ENCODE measurements at places on chromosomes 6 and 20.
A peak's percentile ranks its signal among the peaks of the same experiment; 100 is the strongest.

DNA sequence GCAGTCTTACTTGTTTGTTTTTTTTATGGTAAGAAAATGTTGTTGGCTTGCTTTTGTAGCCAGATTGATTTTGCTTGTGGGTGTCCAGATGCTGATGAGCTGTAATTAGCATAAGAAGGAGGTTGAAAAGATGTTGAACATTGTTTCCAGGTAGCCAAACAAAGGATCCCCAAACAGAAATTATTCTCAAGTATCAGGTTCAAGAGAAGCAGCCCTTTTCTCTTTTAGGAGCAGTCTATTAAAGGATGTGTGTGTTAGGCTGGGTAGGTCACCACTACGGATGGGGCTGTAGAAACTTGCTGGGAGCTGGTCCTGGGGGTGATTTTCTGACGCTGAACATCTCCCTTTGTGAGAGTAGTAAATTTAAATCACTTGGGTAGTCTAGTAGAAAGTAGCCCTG lies 86.9 kb upstream of the VSTM2L start:
- no peak overlapping the region for H3K27ac ChIP-seq
- H3K27me3 ChIP-seq, result no peaks in the 10 kb centered on the region
- no peak overlapping the region for H3K4me3 ChIP-seq
- H3K4me1 ChIP-seq, result peaks cover 24% of the 10 kb centered on the region
- DNase-seq, result no peak

GRCh38 chr20:47066484-47067270 lies 172.0 kb downstream of the EYA2 start:
- H3K4me3 ChIP-seq, result no peak overlapping the region
- no peaks in the 10 kb centered on the region for H3K4me1 ChIP-seq
- peaks cover 4% of the 10 kb centered on the region for H3K36me3 ChIP-seq
- peaks cover 8% of the 10 kb centered on the region for H3K27me3 ChIP-seq
- no peak overlapping the region for H3K27ac ChIP-seq
- no peak for DNase-seq

- no peak overlapping the region for H3K4me3 ChIP-seq
- peak overlapping the region; percentile 59 for H3K27ac ChIP-seq
- H3K4me1 ChIP-seq, result peaks cover 2% of the 10 kb centered on the region
Observed at GRCh38 chr6:101400326-101401135, 7.0 kb downstream of the GRIK2 start.

DNA sequence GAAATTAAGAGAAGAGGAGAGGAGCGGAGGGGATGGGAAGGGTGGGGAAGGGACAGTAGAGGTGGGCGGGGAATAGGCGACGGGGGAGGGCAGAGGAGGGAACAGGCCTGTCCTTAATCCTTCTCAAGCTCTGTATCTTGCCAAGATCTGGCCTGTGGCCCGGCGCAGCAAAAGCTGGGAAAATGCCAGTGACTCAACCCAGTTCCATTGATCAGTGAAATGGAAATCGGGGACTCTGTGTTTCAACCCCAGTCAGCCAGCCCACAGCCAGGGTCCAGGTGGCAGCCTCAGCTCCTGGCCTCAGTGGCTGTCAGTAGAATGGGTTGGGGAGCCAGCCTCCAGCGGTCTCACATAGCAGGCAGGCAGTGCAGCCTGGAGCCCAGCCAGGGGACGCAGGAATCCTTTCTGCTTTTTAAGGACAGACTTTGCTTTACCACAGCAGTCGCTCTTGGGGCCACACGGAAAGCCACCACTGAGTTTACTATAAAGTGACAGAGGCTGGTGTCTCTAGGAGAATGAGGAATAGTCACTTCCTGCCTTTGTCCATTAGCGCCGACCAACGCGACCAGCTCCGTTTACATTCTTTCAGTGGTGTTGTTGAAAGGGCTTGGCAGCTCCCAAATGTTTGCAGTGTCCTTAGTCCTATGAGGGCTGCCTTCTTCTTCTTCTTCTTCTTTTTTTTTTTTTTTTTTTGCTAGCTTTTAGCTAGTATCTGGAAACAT lies 128.0 kb downstream of the RIN2 start:
- H3K36me3 ChIP-seq, result no peaks in the 10 kb centered on the region
- peaks cover 51% of the 10 kb centered on the region for H3K27me3 ChIP-seq
- H3K4me3 ChIP-seq, result no peak overlapping the region

GRCh38 chr6:139597087-139597763 lies 222.8 kb upstream of the CITED2 start:
- H3K36me3 ChIP-seq, result no peaks in the 10 kb centered on the region
- no peak for DNase-seq
- H3K4me3 ChIP-seq, result no peak overlapping the region
- peak overlapping the region; percentile 68 for H3K27ac ChIP-seq
- H3K27me3 ChIP-seq, result peaks cover 9% of the 10 kb centered on the region

DNA sequence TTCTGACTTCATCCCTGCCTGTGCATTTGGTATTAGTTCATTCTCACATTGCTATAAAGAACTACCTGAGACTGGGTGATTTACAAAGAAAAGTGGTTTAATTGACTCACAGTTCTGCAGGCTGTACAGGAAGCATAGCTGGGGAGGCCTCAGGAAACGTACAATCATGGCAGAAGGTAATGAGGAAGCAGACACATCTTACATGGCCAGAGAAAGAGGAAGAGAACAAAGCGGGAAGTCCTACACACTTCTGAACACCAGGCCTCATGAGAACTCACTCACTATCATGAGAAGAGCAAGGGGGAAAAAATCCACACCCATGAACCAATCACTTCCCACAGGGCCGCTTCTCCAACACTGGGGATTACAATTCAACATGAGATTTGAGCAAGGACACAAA lies 303.9 kb downstream of the CBLN4 start:
- DNase-seq, result no peak
- no peaks in the 10 kb centered on the region for H3K4me1 ChIP-seq
- H3K4me3 ChIP-seq, result no peak overlapping the region
- H3K27ac ChIP-seq, result no peak overlapping the region

- H3K27ac ChIP-seq, result no peak overlapping the region
- H3K4me3 ChIP-seq, result no peak overlapping the region
Observed at GRCh38 chr6:71733970-71734899, 152.1 kb upstream of the RIMS1 start.

GRCh38 chr6:44186635-44187025 lies 28.0 kb downstream of the CAPN11 start:
- no peak overlapping the region for H3K27ac ChIP-seq
- H3K4me1 ChIP-seq, result no peaks in the 10 kb centered on the region
- H3K27me3 ChIP-seq, result peaks cover 14% of the 10 kb centered on the region
- H3K36me3 ChIP-seq, result no peaks in the 10 kb centered on the region
- DNase-seq, result no peak

DNA sequence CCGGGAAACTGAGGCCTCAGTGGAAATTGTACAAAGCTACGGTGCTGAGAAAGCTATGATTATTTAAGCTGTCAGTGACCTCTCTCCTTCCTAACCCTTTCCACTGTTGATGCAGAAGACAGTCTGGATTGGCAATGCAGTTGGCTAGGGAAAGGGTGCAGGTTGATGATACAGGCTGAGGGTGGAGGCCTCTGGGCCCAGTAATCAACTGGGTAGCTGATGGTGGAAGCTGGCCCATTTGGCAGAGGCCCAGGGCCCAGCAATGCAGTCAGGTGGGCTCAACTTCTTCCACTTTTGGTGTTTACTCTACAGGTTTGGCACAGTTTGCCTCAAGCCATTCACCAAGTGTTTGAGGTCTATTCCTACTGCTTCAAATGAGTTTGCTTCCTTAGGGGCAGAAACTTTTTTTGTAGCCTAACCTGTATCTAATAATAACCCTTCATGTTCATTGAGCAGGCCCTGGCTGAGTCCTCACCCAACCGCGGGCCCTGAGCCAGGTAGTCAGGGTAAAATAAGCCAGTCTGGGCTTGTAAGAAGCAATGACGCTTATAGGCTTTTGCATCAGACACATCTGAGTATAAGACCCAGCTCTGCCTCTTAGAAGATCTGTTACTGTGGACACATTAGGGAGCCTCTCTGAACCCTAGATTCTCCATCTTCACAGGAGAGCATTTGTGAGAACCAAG lies 12.1 kb downstream of the BCL2L1 start:
- H3K27ac ChIP-seq, result peak overlapping the region; percentile 37
- H3K4me3 ChIP-seq, result no peak overlapping the region
- no peak for DNase-seq
- H3K27me3 ChIP-seq, result no peaks in the 10 kb centered on the region

DNA sequence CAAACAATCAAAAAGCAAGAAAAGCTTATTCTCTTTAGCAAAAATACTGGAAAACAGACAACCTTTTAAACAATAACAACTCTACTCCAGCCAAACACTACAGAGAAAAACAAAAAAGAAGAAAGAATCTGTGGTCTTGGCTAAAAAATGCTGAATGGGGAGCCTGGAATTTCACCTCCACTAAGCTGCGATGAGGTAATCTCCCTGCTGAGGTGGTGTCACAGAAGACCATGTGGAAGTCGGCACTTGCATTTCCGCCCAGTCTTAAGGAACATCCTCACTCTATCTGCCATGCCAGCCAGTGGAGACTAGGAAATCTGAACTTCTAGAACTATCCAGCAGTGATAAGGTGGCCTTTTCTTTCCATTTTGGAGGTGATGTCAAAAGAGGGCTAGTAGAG lies 1026.8 kb upstream of the EPHA7 start:
- H3K27ac ChIP-seq, result no peak overlapping the region
- no peaks in the 10 kb centered on the region for H3K27me3 ChIP-seq
- H3K4me3 ChIP-seq, result no peak overlapping the region
- no peak for DNase-seq
- H3K4me1 ChIP-seq, result no peaks in the 10 kb centered on the region

- peaks cover 44% of the 10 kb centered on the region for H3K27me3 ChIP-seq
- no peak overlapping the region for H3K4me3 ChIP-seq
- H3K36me3 ChIP-seq, result no peaks in the 10 kb centered on the region
- no peak for DNase-seq
Observed at GRCh38 chr6:44022671-44023352, 104.4 kb downstream of the MRPL14 start.

- H3K4me1 ChIP-seq, result peaks cover 39% of the 10 kb centered on the region
- peak overlapping the region; percentile 11 for H3K4me3 ChIP-seq
- H3K36me3 ChIP-seq, result peaks cover 5% of the 10 kb centered on the region
- no peak overlapping the region for H3K27ac ChIP-seq
Observed at GRCh38 chr6:110882824-110883554, 8.4 kb downstream of the AMD1 start.

DNA sequence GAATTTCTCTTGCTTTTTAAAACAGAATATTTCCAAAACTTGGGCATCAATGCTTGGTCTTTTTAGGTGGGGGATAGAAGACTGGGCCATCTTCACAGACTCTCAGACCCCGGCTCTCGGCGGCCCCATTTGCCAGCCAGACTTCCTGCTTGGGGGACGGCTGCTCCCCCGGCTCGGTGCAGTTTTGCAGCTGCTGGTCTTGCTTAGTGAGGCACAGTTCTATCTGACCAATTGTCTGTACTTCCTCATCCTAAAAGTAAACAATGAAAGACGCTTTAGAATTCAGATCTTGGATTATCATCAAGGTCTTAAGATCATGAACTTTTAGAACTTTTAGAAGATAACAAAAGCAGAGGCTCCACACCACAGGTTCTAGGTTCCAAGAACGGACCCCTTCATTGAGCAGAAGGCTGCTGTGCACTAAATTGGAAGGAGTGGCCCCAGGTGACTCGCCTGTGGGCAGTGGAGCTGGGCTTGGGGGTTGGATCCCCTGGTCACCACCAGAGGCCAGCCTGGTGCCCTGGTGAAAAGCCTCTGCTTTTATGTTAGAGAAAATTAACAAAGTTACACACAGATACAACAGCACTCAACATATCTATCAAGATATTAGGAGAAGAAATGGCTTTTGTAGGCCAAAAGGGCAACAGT lies 26.7 kb downstream of the RNASET2 start:
- H3K4me1 ChIP-seq, result peaks cover 44% of the 10 kb centered on the region
- H3K36me3 ChIP-seq, result peaks cover 30% of the 10 kb centered on the region
- H3K27ac ChIP-seq, result peak overlapping the region; percentile 93
- no peak for DNase-seq
- no peaks in the 10 kb centered on the region for H3K27me3 ChIP-seq

- no peak for DNase-seq
- H3K36me3 ChIP-seq, result peaks cover 46% of the 10 kb centered on the region
- H3K4me3 ChIP-seq, result no peak overlapping the region
Observed at GRCh38 chr20:25270829-25271251, 23.0 kb downstream of the PYGB start.

DNA sequence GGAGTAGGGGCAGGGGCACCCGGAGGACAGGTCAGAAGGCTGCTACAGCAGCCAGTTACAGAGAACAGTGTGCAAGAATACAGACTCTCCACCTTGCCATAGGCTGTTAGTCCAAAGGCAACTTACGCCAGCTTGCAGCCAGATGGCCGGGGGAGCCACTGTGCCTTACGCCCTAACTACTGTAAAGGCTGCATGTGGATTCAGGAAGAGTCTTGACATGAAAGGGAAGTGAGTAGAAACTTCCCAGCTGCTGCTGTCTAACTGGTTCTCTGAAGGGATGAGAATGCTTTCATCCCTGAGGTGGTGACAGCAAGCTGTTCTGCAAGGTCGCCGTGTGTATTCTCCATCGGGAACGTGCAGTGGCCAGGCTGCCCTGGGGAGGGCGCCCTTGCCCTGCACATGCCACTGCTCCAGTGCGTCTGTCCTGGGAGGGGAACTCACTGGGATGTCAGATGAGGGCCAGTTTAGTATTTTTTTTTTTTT lies 46.1 kb downstream of the LYRM4 start:
- H3K27me3 ChIP-seq, result no peaks in the 10 kb centered on the region
- no peak overlapping the region for H3K27ac ChIP-seq
- H3K36me3 ChIP-seq, result peaks cover 30% of the 10 kb centered on the region
- peaks cover 10% of the 10 kb centered on the region for H3K4me1 ChIP-seq
- peak; percentile 4 for DNase-seq

- DNase-seq, result no peak
- H3K36me3 ChIP-seq, result no peaks in the 10 kb centered on the region
- no peaks in the 10 kb centered on the region for H3K4me1 ChIP-seq
- peaks cover 17% of the 10 kb centered on the region for H3K27me3 ChIP-seq
- no peak overlapping the region for H3K4me3 ChIP-seq
Observed at GRCh38 chr6:163180874-163181541, 233.5 kb upstream of the QKI start.

DNA sequence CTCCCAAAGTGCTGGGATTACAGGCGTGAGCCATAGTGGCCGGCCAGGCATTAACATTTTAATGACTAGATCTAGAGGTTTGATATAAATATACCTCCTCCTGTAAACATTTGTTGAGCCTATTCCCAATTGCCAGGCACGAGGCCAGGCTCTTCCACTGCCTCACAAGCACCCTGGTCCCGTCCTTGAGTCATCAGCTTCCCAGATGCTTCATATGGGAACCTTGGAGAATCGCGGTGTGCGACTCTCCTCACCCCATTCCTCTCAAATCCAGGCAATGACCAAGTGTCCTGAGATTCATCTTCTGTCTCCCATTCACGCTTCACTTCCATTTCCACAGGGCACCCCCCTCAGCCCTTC lies 35.9 kb upstream of the PIM1 start:
- H3K27me3 ChIP-seq, result no peaks in the 10 kb centered on the region
- DNase-seq, result no peak
- no peak overlapping the region for H3K27ac ChIP-seq
- H3K4me1 ChIP-seq, result peaks cover 6% of the 10 kb centered on the region

GRCh38 chr6:75631859-75632635 lies 30.4 kb downstream of the SENP6 start:
- no peak overlapping the region for H3K4me3 ChIP-seq
- no peak for DNase-seq
- no peaks in the 10 kb centered on the region for H3K27me3 ChIP-seq
- H3K27ac ChIP-seq, result no peak overlapping the region

- no peaks in the 10 kb centered on the region for H3K36me3 ChIP-seq
- no peak overlapping the region for H3K4me3 ChIP-seq
- H3K27me3 ChIP-seq, result no peaks in the 10 kb centered on the region
- H3K4me1 ChIP-seq, result no peaks in the 10 kb centered on the region
Observed at GRCh38 chr6:51013376-51013775, 194.7 kb downstream of the TFAP2B start.

All from stimulated activated naive B cell treated with anti-CD40 and anti-IgM and Interleukin-4, amounts not matched to agents 10 μg/mL and 1 μg/mL and 100 μg/mL, for 72 hours (primary cell).